Right ventricle myocardium inferior (tissue), 1 donor: ENCODE measurements at places on chromosomes 11 and 22. TPM values are rescaled to one million over a fixed set of nuclear protein-coding genes. Genes with fewer than 3 reads are reported as not detected.

DNA sequence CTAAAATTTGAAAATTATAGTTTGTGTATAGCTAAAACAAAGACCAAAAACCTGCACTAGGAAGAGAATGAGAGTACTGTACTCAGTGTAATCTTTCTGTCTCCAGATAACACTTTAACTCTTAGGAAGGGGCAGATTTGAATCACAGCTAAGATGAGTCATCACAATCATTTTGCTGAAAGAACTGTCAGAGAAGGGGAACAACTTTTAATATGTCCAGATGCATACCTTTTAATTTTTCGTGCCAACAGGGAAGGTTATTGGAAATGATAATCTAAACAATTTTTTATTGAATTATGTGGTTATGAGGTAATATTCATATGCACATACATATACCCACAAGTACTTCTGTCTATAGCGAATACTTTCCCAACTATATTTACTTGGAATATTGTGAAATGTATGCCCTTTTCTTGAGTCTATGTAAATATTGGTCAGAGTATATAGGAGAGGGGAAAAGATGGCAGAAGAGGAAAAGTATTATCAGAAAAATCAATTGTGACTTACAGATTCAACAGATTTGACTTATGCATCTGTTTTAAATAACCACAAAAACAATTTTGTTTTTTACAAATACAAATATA, 51.1 kb upstream of the MUC15 start:
- DNase-seq = no peak

GRCh38 chr11:47087801-47088200, 88.9 kb downstream of the ARFGAP2 start:
- no peak for DNase-seq

GRCh38 chr11:2574043-2574552, 125.7 kb downstream of the KCNQ1OT1 start:
- peak; percentile 31 for DNase-seq

DNA sequence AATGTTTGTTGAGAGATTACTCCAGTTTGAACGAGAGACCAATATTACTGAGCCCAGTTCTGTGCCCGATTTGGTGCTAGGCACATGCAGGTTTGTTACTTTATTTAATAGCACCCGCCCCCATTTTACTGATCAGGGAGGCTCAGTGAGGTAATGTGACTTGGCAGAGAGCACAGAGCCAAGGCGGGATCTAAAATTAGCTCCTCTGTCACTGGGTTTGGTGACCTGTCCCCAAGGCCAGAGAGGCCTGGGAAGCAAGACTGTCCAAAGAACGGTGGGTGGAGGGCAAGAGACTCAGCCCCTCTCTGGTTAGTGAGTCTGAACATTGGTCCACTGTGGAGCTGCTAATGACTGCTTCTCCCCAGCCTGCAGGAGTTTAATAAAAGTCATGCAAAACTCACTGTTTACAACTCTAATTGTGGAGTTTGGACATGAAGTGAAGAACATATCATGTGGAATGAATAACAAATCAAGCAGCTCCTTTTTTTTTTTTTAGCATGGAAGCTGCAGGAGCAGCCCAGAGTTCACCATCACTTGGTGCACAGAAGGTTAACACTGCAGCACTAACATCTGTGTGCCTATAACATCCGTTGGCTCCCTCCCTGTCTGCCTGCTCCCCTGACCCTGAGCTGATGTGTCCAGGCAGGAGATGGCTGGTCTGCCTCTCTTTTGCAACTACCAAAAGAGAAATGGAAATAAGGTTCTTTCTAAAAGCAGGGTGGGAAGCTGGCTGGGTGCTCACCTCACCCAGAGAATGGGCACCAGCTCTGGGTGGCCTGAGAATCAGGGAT, 39.0 kb downstream of the CSNK2A3 start:
- no peak for DNase-seq

DNA sequence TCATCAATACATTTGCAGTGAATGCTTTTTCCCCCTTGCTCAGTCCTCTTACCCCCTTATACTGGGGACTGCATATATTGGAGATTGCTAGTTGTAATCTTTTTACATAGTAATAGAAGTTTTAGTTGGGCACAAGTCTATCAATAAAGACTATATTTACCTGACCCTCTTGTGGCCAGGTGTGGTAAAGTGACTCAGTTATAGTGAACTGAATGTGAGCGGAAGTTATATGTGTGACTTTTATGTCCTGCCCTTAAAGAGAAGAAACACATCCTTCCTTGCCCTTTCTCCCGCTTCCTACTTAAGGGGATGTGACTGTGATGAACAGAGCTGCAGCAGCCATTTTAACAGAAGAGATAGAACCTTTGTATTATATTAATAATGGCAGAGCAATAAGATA, 362.0 kb downstream of the METTL15 start:
- no peak for DNase-seq

- DNase-seq = peak; percentile 80
Measured at GRCh38 chr11:46120346-46121300, 631 bp downstream of the PHF21A start.

GRCh38 chr11:69192301-69192721, 36.6 kb downstream of the SMIM38 start:
- no peak for DNase-seq

GRCh38 chr11:120655589-120655988, 144.0 kb downstream of the GRIK4 start:
- DNase-seq = no peak

DNA sequence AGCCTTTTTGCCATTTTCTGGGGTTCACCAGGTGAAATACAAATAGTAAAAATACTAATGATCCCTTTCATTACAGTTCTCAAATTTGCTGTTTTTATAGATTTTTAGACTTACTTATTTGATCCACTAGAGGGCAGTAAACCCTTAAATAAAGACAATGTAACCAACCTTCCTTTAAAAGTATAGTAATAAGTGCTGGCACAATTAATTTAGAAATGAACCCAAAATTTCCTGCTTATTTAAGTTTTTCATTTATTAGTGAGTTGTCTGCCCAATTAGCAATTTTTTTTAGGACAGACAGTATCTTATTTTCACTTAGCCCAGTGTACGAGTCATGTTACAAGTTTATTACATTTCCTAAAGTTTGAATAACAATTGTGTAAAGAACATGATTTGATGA, 4.7 kb downstream of the DDIAS start:
- DNase-seq = no peak

- DNase-seq = peak; percentile 93
Measured at GRCh38 chr11:11978792-11979487, 29.5 kb downstream of the DKK3 start.

DNA sequence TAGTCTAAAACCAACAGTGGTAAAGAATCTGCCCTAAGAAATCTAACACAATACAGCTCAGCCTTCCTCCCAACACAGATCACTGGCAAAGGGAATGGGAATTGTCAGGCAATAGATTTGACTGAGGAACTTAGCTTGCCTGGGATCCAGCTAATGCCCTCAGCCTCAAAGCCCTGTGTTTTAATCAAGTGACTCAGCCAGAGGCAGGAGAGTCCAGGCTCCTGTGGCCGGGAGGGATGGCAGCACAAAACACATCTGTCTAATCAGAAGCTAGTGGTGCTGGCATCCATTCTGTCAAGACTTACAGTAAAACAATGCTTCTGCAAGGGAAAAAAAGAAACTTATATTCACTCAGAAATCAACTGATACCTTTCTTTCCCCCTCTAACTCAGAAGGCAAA, 5.6 kb downstream of the SYTL2 start:
- DNase-seq = no peak

- DNase-seq = peak; percentile 74
Measured at GRCh38 chr22:50542416-50542927, 3.2 kb upstream of the KLHDC7B start.

GRCh38 chr11:110808248-110808647, 96.0 kb upstream of the ARHGAP20 start:
- no peak for DNase-seq

- DNase-seq = no peak
Measured at GRCh38 chr11:87597725-87598124, 560.0 kb downstream of the TMEM135 start.

DNA sequence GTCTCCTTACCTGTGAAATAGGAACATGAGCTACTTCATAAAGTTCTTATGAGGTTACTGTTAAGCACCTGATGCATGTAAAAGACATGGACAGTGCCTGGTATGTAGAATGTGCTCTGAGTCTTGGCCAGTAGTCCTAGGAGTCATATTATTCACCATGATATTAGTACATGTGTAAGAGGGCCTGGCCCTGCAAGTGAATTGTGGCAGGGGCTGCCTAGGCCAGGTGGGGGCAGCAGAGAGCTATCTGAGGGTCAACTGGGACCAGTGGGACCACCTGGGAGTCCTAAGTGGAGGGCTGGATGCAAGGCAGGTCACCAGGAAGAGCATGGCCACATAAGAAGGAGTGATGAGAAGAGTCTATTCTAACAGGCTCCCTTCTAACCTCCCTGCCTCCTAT, 529.5 kb downstream of the SOX6 start:
- DNase-seq = peak; percentile 60

DNA sequence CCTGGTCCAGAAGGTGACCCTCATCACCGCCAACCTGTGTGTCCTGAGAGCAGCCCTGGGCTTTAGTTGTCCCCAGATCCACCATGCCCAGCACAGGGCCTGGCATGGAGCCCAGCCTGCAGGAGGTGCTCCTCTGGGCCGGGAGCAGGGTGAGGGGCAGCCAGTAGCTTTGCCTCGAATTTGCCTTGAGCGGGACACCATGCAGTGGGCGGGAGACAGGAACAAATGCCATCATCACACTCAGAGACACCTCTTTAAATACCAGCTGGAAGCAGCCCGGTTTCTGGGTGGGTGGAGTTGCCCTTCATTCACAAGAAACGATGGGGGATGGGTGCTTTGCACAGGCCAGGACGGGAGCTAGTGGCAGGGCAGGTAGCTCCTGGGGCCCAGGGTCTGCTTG, 19.3 kb downstream of the FLRT1 start:
- peak; percentile 85 for DNase-seq

- no peak for DNase-seq
Measured at GRCh38 chr22:33337524-33337923, 279.3 kb upstream of the SYN3 start.

- DNase-seq = no peak
Measured at GRCh38 chr11:130645843-130646197, 197.4 kb downstream of the ADAMTS15 start.

- DNase-seq = no peak
Measured at GRCh38 chr11:12822392-12823022, 148.3 kb downstream of the TEAD1 start.

GRCh38 chr11:111427471-111427912, 48.4 kb upstream of the POU2AF1 start:
- no peak for DNase-seq

GRCh38 chr11:73223998-73224730, 6.1 kb downstream of the P2RY2 start:
- no peak for DNase-seq

DNA sequence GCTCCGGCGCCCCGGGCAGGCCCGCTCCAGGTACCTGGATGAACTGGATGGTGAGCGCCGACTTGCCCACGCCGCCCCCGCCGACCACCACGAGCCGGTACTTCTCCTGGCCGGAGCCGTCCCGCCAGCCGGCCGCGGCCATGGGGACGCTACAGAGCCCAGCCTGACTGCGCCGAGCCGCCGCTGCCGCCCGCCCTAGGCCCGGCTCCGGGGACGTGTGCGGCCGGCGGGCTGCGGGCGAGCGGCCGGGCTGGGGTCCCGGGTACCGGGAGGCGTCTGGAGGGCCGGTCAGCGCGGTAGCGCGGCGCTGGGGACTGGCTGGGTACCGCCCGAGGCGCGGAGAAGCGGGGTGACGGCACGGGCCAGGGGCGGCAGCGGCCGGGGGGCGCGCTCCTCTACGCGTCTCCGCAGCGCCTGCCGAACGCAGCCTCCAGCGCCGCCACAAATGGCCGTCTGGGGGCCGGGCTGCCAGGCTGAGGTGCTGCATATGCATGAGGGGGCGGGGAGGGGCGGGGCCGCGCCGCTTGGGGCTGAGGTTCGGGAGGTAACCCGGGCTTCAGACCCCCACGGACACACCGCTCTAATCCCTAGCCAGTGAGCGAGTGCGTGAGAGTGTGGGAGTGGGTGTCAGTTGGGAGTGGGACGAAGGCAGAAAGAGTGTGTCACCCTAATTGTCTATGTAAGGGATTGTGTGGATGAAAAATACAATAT, at the start of gene RRAS2:
TSS of gene RRAS2 (minus strand) at position 455 of the 711 bp plus-strand sequence. CDS start at position 142, 313 bp downstream.
- DNase-seq = peak; percentile 89

DNA sequence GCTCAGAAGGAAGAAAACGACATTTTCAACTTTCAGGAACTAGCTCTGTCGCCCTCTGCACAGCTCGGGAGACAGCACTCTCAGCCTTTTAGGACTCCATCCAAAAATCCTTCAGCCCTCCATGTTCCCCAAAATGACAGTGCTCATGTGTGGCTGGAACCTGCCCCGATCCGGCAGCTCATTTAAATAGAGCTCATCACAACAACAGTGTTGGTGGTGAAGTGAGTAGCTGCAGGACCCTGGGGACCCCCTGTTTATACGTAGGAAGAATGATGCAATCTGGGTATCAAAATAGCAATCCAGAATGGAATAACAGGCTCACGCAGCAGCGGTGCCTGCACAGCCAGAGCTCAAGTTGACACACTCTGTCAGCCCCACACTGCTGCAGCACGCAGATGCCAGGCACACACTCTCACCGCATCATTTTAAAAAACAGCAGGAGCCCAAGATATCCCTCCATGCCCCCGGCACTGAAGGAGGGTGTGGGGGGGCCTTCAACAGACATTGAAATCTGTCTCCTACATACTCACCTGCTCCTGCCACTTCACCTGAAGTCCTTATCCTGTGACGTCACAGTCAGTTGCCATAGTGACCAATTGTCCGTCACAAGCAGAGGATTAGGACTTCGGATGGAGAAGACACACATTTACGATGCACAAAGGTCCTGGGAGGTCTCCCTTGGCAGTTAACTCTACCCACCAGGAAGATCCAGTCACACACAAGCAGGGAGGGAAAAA, 24.0 kb downstream of the TRIM66 start:
- no peak for DNase-seq

GRCh38 chr11:26326793-26327400, 5.0 kb upstream of the ANO3 start:
- DNase-seq = no peak

DNA sequence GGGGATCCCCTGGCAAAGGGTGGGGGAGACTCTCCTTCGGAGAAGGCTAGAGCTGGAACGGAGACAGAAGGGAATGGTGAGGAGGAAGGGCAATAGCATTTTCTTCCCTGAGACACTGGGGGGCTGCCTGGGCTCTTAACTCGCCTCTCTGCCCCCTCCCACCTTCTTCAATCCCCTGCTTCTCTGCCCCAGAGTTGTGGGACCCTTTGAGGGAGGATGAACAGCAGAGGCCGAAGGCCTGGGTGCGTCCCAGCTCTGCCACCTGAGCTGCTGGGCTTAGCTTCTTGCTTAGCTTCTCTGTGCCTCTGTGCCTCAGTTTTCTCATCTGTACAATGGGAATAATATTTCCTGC, 72.4 kb downstream of the RTL6 start:
- no peak for DNase-seq

- no peak for DNase-seq
Measured at GRCh38 chr22:36377022-36377631, 10.6 kb downstream of the MYH9 start.

- DNase-seq = no peak
Measured at GRCh38 chr11:67468456-67468758, 644 bp downstream of the TMEM134 start.

The ISX gene
- total RNA-seq = not detected

The TUB gene
- total RNA-seq = 21.4 TPM

The C1QTNF6 gene
- total RNA-seq = 1.6 TPM

The MS4A1 gene
- total RNA-seq = not detected

The BARX2 gene
- not detected for total RNA-seq

The CCDC116 gene
- 0.16 TPM for total RNA-seq

The PHF21B gene
- total RNA-seq = not detected

The APOA5 gene
- not detected for total RNA-seq

The ROBO3 gene
- 4.6 TPM for total RNA-seq

The GP1BB gene
- total RNA-seq = not detected

The CLP1 gene
- total RNA-seq = 6.2 TPM

The OR2D2 gene
- not detected for total RNA-seq
